ENCODE measurements at places on chromosomes 16 and 17. TPM values are rescaled to one million over a fixed set of nuclear protein-coding genes. Genes with fewer than 3 reads are reported as not detected.

CUEDC1 gene
- 0.09 TPM for total RNA-seq

ARHGAP44 gene
- total RNA-seq: 0.36 TPM

MSI2 gene
- total RNA-seq: 140 TPM

NFE2L1 gene
- total RNA-seq: 58.0 TPM

TAC4 gene
- not detected for total RNA-seq

HOXB8 gene
- not detected for total RNA-seq

RPRML gene
- total RNA-seq: not detected

TNS4 gene
- 14.0 TPM for total RNA-seq

TMC8 gene
- total RNA-seq: 371 TPM

HEATR9 gene
- 0.45 TPM for total RNA-seq

GP2 gene
- not detected for total RNA-seq

Measured in T-helper 2 cell treated with Interferon-gamma antibody and Interleukin-4, amounts not matched to agents 100 ng/mL and 5 ng/mL, for 36 hours (primary cell).